NCI-H226 (cell line): ENCODE measurements at places on chromosomes 6 and 20.

DNA sequence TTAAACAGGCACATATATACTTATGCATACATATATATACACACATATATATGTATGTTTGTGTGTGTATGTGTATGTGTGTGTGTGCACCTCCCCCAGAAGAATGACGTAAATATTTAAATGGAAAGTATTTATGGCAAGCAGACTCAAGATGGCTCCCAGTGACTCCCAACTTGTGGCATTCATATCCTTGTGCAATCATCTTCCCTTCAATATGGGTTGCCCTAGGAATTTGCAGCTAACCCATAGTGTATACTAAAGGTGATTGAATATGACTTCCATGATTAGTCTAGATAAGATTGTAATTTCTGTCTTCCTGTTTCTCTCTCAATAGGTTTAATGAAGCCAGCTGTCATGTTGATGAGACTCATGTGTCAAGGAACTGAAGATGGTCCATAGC, 127.6 kb downstream of the TRDN start:
- DNase-seq, result no peak

DNA sequence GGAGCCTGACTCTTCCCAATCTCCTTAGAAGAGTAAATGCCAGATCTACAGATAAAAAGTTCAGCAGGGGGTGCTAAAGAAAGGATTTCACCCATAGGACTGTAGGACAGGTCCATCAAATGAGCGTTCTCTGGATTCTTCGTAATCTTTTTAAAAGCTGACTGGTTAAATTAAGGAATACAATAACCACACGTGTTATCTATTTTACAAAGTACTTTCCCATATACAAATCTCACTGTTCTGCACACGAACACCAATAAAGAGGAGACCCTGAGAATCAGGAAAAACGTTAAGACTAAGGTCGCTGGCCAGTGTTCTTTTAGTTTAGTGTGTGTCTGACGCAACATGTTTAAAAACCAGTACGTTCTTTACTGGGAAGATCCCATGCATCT, 542 bp downstream of the TUBE1 start:
- DNase-seq, result peak; percentile 3

- no peak for DNase-seq
These were observed 41.8 kb downstream of the SESN1 start for GRCh38 chr6:109052852-109053251.

- no peak for DNase-seq
These were observed 19.8 kb upstream of the MYLIP start for GRCh38 chr6:16108921-16109658.

DNA sequence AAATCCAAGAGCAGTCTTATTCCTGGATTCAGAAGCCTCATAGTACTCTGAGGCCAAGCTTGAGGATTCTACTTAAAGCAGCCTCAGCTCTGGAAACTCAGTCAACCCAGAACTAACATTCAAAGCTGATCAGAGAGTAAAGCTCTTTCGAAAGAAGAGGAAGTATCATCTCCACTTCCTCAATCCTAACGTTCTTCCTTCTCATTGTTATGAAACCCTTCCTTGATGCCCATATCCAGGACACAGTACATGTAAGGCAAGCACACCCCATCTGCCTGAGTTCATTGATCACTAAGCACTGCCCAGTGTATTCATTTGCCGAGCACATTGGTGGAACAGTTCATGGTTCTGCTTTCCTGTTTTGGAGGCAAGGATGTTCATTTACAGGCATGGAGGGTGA, at the start of gene IPCEF1:
Gene IPCEF1 (minus strand): TSS at position 114 of the 400 bp plus-strand sequence. CDS start 90,856 bp downstream, outside the sequence.
- DNase-seq, result no peak

- no peak for DNase-seq
These were observed 4.4 kb downstream of the HLA-F start for GRCh38 chr6:29727637-29728036.

- no peak for DNase-seq
These were observed 475 bp upstream of the TMEM181 start for GRCh38 chr6:158559338-158559894.
